ENCODE measurements at places on chromosomes 6 and 20.

GRCh38 chr6:95099410-95099809 is 477.9 kb upstream of the MANEA start:
- no peak for DNase-seq

- no peak for DNase-seq
Measured at GRCh38 chr20:57332105-57333089, 2.8 kb downstream of the SPO11 start.

DNA sequence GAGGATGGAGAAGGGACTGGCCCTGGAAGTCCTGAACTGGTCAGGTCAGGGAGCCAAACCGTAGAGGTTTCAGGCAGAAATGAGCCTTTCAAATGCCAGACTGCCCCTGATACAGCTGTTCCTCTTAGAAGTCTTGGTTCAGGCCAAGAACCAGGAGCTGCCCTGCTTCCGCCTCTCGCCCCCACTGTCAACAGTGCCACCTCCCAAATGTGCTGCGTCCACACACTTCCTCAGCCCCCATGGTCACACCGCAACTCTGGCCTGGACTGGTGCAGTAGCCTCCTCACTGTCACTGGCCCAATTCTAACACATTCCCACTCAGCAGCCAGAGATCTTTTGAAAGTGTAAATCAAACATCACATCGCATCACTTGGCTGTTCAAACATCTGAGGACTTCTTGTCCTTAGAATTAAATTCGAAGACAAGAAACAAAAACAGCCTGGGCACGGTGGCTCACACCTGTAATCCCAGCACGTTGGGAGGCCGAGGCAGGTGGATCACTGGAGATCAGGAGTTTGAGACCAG is 69.7 kb downstream of the STK35 start:
- DNase-seq, result no peak

- DNase-seq, result no peak
Measured at GRCh38 chr6:46051962-46052361, 36.3 kb upstream of the CLIC5 start.

- DNase-seq, result no peak
Measured at GRCh38 chr6:107075951-107076381, 39.3 kb downstream of the BEND3 start.

GRCh38 chr6:32369660-32370059 is 2.0 kb downstream of the TSBP1 start:
- no peak for DNase-seq

- no peak for DNase-seq
Measured at GRCh38 chr6:154888421-154889295, 106.5 kb upstream of the TIAM2 start.

- DNase-seq, result no peak
Measured at GRCh38 chr6:119479860-119480655, 130.5 kb upstream of the MAN1A1 start.

GRCh38 chr20:63876489-63877036 is 11.5 kb downstream of the TPD52L2 start:
- no peak for DNase-seq

DNA sequence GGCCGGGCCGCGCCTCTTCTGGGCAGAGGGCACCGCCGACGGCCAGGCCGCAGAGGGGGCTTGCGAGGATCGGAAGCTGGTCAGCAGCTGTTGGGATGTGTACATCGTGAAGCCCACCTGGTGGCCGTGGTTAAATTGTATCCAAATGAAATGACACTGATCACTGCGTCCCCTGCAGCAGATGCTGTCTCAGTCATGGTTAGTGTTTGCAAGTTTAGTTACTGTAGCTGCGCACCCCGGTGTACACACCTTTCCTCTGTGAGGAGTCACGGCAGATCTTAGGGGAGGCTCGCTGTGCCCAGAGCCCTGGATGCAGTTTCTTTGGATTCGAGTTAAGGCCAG is 653 bp downstream of the NAA20 start:
- no peak for DNase-seq

GRCh38 chr6:124962639-124963415 is 590 bp downstream of the RNF217 start:
- no peak for DNase-seq

DNA sequence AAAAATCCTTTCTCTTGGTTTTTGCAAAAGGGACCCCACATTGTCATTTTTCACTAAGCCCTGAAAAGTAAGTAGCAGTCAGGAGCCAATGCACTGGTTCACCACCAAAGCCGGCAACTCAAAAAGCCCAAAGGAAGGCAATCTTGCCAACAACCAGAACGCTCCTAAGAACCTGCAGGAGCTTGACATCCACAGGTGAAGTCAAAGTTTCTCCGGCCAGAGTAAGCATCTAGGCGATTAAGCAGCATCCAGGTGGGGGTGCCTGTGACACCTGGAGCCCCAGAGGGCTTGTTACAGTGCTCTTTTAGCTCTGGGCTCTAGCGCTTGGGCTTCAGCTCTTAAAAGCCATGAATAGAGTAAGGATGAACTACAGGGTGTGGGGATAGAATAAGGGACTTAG is 36.1 kb downstream of the SLC35D3 start:
- no peak for DNase-seq

GRCh38 chr20:25622450-25623224 is 1.2 kb downstream of the NANP start:
- DNase-seq, result no peak

- no peak for DNase-seq
Measured at GRCh38 chr6:55694148-55694547, 115.2 kb upstream of the HMGCLL1 start.

DNA sequence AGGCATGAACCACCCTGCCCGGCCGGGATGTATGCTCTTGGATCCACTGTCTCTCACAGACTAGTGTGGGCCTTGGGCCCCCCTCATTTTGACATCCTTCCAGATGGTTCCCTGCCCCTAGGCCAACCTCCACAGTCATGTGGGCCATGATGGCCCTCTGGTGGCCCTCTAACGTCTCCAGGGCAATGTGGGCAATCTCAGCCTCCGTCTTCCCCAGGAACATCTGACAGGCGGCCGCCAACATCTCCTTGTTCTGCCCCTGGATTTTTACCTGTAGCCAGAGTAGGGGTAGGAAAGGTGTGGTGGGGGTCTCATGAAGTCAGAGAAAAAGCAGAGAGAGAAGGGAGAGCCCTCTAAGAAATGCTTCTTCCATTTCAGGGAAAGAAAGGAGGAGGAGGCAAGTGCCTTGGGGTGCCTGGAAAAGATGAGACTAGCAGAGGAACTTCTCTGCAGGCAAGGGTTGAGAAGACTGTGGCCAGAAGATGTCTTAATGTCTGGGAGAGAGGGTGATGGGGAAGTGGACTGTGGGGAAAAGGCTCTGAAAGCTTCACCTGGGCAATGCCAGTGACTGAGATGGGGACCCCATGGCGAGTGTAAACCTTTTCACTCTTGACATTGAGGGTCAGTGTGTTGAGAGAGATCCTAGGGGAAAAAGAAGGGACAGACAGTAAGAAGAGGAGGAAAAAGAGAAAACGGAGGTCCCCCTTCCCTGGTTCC is 1.3 kb downstream of the FLOT1 start:
- DNase-seq, result no peak

DNA sequence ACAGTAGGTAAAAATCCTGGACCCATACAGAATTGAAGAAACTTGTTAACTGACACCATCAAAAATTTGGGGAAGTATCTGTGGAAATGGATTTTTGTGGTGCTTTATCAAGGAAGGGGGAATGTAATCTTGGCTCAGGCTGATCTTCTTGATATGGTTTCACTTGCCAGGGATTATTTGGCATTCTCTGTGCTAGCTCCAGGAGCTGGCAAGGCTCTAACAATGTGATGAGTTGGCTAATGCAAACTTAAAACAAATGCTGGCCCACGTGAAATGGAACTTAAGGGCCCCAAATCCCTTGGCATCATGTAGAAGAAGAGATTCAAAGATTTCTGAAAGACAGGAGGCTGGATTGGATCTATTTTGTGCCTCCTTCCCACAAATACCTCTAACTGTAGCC is 13.1 kb downstream of the KCNS1 start:
- DNase-seq, result no peak

DNA sequence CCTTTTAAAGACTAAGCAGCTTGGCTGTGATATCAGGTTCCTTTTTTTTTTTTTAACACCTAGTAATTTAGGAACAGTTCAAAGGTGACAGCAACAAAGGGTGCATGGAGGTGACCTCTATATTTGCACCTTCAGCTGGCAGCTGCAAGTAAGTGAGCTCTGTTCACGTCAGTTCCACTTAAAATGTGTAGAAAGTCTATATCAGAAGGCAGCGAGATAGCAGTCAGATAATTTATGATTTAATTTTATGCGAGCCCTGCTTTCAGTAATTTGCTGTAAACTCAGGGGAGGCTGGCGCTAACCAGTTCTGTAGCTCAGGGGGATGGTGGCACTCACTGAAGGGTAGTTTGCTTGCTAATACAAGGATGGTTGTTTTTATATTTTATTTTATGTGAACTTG is 602.8 kb upstream of the MMS22L start:
- no peak for DNase-seq

GRCh38 chr6:108760126-108761050 is 87.8 kb upstream of the ARMC2 start:
- no peak for DNase-seq

GRCh38 chr6:138537106-138537505 is 37.8 kb upstream of the NHSL1 start:
- no peak for DNase-seq

- DNase-seq, result no peak
Measured at GRCh38 chr20:7734216-7734615, 206.0 kb downstream of the HAO1 start.

- no peak for DNase-seq
Measured at GRCh38 chr20:47392721-47393073, 36.2 kb upstream of the ZMYND8 start.

DNA sequence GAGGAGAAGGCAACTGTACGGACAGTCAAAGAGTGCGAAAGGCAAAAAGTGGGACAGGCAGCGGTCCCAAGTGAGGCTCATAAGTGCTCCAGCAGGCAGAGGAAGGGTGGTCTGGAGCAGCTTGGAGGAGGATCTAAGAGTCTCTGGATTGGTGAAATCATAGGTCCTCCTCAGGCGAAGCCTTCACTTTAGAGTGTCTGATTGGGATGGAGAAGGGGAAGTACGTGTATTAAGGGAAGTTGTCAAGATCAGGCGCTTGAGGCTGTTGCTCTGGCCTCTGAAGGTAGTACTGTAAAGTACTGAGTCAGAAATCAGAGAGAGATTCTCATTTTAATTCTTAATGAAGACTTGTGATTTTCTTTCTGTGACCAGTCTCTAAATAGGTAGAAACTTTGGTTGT is 185.6 kb downstream of the KIF16B start:
- DNase-seq, result no peak

DNA sequence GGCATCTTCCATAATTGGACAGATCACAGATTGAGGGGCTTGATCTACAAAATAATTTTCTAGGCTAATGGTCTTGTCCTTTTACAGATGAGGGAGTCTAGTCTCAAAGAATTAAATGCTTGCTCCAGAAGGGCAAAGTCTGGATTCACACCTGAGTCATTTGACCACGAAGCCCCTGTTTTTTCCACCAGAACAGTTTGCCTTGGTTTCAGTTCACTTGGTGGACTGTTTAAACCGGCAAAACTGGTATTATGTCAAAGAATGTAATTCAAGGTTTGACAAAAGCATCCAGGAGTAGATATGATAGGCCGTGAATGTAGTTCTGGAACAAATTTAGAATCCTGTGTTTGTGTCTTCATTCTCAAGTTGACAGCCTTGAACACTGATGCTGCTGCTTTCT is 3.3 kb downstream of the MYO6 start:
- DNase-seq, result no peak

- no peak for DNase-seq
Measured at GRCh38 chr6:126110512-126111270, 124.4 kb downstream of the TRMT11 start.

DNA sequence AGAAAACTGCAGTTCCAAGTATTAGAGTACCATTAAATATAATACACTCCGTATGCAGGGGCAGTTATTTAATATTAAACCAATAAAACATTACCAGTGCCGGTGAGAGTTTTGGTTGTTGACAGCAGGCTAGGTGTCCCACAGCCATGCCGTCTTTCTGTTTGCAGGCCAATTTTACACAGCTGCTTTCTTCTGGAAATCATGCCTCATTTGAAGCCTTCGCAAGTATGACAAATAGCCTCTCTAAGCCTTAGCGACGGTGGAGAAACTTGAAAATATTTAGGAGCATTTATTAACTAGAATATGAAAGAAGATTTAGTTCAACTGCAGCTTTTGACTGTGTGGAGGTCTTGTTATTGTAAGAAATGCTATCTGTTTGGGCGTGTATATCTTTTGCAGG is 226.0 kb downstream of the BMP2 start:
- no peak for DNase-seq

DNA sequence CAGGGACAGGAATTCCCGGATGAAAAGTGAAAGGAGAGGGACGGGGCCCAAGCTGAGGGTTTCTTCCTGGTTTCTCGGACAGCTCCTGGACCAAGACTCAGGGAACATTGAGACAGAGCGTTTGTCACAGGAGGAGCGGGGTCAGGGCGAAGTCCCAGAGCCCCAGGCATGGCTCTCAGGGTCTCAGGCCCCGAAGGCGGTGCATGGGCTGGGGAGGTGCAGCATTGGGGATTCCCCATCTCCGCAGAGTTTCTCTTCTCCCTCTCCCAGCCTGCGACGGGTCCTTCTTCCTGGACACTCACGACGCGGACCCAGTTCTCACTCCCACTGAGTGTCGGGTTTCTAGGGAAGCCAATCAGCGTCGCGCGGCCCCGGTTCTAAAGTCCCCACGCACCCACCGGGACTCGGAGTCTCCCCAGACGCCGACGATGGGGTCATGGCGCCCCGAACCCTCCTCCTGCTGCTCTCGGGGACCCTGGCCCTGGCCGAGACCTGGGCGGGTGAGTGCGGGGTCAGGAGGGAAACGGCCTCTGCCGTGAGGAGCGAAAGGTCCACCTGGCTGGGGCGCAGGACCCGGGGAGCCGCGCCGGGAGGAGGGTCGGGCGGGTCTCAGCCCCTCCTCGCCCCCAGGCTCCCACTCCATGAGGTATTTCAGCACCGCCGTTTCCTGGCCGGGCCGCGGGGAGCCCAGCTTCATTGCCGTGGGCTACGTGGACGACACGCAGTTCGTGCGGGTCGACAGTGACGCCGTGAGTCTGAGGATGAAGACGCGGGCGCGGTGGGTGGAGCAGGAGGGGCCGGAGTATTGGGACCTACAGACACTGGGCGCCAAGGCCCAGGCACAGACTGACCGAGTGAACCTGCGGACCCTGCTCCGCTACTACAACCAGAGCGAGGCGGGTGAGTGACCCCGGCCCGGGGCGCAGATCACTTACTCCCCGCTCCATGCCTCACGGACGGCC is 54.6 kb upstream of the POLR1H start:
- DNase-seq, result no peak

- no peak for DNase-seq
Measured at GRCh38 chr20:49063279-49063678, 17.2 kb downstream of the CSE1L start.

- DNase-seq, result no peak
Measured at GRCh38 chr20:2302384-2303060, 6.7 kb downstream of the TGM3 start.

GRCh38 chr6:15349379-15349778 is 103.5 kb downstream of the JARID2 start:
- DNase-seq, result no peak

DNA sequence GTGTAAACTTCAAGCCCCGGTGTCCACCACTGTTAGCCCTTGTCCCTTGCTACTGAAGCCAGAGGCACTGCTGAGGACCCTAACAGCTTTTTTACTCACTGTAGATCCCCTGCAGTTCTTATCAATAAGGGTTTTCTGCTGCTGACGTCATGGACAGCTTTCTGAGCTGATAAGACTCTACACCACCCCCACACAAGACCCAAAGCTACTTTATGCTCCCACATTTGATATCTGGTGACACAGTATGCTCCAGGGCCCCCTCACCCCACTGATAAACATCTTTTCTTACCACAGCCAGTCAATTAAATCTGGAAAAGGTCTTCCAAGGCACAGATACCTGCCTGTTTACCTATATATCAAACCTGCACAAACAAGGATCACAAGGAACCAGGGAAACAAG is 65.3 kb downstream of the NUS1 start:
- DNase-seq, result no peak

GRCh38 chr6:149924933-149925252 is 2.0 kb upstream of the RAET1G start:
- DNase-seq, result no peak

Measured in stimulated activated CD8-positive, alpha-beta memory T cell treated with anti-CD3 and anti-CD28 coated beads, Interleukin-7, amount 100 ng/mL, for 48 hours (primary cell).